ENCODE measurements at places on chromosomes 7 and 10. TPM values are rescaled to one million over a fixed set of nuclear protein-coding genes. Genes with fewer than 3 reads are reported as not detected.

GRCh38 chr7:84674236-84674913 is 479.8 kb upstream of the SEMA3A start:
- no peak for DNase-seq

DNA sequence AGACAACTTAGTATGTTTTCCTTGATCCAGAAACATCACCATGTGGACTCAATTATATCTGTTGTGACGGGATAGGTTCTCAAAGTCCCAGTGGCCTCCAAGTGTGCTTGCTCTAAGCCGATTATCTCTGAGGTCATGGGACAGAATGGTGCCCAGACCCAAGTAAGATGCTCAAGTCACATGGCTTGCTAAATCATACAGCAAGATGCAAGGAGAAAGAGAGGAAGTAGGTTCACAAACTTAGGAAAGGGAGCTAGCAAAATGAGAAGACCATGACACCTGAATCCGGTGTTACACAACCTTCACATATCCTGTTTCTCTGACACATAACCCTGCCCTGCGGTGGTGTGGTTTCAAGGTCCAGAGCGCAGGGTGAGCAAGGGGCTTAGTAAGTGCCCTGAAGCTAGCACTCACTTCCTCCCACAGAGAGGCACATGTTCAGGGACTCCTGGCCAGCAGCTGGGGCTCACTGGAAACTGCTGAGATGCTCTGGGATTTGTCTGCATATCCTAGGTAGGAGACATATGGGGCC is 590.9 kb upstream of the ANKRD30A start:
- peak; percentile 49 for DNase-seq

DNA sequence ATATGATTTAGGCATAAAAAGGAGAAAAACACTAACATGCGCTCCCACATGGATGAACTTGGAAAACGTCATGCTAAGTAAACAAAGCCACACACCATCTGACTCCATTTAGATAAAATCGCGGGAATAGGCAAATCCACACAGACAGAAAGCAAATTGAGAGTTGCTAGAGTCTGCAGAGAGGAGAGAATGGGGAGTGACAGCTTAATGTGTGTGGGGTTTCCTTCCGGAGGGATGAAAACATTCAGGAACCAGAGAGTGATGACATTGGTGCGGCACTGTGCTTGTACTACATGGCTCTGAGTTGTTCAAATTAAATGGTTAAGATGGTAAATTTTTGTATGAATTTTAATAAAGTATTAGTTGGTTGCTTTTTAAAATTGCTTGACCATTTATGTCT is 482.9 kb upstream of the AKR1E2 start:
- no peak for DNase-seq

The POLR2J2 gene
- 16.4 TPM for total RNA-seq

The EPHB6 gene
- total RNA-seq = 39.2 TPM

All from PC-9 (cell line).